ENCODE measurements at places on chromosomes 16 and 17.

DNA sequence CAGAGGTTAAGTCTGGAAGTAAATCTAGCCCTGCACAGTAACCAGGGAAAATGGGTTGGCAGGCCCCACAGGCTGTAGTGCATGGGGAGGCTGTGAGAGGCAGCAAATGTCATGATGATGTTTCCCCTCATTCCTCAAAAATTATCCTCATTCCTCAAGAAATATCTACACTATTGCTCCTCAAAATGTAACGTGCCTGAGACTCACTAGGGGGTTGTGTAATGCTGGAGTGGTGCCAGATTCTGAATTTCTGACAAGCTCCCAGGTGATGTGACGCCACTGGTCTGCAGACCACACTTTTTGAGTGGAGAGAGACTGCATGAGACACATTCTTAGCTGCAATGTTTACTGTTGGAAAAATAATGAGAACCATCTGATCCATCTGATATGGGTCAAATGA is 1.2 kb upstream of the MPP3 start:
- no peak for DNase-seq

GRCh38 chr17:69069226-69069750 is 8.6 kb upstream of the ABCA9 start:
- no peak for DNase-seq

GRCh38 chr17:65328567-65328966 is 191.4 kb downstream of the RGS9 start:
- DNase-seq = no peak

DNA sequence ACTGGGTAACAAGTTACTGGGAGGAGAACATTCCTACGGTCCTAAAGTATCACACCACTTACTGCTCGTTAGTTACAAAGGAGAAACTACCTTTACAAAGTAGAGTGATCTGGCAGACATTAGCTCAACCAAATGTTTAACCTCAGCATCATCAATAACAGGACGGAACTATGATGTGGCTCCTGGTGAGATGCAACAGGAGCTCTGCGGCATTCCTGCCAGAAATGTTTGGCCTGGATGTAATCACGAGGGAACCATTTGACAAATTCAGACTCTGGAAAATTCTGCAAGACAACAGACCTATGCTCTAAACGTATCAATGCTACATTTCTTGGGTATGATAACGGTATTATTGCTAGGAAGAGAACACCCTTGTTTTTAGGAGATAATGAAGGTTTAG is 80.4 kb downstream of the MRM3 start:
- no peak for DNase-seq

- peak; percentile 58 for DNase-seq
Measured at GRCh38 chr17:74972107-74972972, at the start of gene HID1. Gene HID1, minus strand, starts transcription at chr17:74972759. Its CDS starts 103 bp downstream, at chr17:74972656.

GRCh38 chr16:3022208-3022683 is 1.5 kb downstream of the HCFC1R1 start:
- peak; percentile 95 for DNase-seq

GRCh38 chr17:27802033-27802432 is 1.7 kb upstream of the NOS2 start:
- no peak for DNase-seq

GRCh38 chr17:31792007-31792585 is 66.9 kb downstream of the COPRS start:
- no peak for DNase-seq

- DNase-seq = no peak
Measured at GRCh38 chr16:29990883-29991570, 4.4 kb downstream of the HIRIP3 start.

GRCh38 chr17:27379888-27380533 is 76.2 kb upstream of the KSR1 start:
- no peak for DNase-seq

- DNase-seq = no peak
Measured at GRCh38 chr17:14818469-14818868, 446.7 kb downstream of the PMP22 start.

- no peak for DNase-seq
Measured at GRCh38 chr16:14961405-14962186, 13.2 kb upstream of the PDXDC1 start.

GRCh38 chr17:72332367-72332766 is 211.5 kb downstream of the SOX9 start:
- no peak for DNase-seq

DNA sequence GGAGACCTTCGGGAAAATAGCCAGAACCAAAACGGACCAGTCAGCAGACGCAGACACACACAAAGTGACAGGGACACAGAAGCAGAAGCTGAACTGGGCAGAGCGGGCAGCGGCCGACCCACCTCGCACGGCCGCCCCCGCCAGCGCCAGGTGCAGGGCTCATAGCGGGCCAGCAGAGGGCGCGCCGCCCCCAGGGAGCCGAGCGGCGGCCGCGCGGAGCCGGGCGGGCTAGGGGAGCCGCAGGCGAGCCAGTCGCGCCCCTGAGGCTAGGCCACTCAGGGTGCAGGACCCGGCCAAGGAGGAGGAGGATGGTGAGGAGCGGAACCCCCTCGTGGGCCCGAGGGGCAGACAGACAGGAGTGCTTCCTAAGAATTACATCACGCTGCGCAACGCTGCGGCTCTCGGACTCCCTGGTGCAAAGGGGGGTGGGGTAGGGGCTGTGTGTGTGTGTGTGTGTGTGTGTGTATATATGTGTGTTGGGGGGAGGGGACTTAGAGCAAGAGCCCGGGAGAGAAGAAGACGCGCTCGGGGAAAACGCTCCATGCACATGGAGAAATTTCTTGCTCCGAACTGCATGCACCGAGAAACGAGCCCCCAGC is 913 bp upstream of the NOG start:
- DNase-seq = no peak

DNA sequence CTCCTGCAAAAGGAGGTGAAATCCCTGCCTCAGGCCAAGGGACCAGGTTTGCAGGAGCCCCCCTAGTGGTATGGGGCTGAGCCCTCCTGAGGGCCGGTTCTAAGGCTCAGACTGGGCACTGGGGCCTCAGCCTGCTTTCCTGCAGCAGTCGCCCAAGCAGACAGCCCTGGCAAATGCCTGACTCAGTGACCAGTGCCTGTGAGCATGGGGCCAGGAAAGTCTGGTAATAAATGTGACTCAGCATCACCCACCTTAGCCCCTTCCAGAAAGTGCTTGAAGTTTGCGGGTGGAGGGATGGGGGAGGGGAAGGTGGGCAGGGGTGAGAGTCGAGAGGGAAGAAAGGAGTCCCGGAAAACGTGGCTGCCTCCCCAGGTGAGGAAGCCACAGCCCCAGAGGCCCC is 2.1 kb downstream of the MC1R start:
- no peak for DNase-seq

DNA sequence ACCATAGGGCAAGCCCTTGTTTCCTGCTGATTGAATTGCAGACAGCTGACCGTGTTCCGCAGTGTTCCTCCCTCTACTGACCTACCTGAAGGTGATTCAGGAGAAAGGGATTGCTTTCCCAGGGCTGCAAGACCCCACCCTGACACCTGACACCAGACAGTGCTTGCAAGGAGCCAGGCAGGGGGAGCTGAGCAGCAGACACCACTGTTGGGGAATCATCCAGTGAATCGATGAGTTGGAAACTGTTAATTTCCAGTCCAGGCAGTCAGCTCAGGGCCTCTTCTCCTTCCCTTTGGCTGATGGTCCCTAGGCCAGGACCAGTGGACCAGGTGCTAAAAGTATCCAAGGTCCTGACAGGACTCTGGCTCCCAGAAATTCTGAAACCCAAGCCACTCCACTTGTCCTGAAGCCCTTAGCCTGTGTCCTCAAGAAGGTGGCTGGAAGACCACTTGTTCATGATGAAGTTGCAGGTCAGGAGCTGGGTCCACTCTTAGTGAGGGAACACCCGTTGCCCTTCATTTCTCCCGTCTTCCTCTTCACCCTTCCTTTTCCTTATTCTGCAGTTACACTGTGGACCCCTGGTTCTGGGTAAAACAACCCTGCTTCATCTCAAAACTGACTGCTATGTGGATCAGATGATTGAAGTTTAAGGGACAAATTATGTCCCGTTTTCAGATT is 9.5 kb upstream of the UNK start:
- DNase-seq = no peak

GRCh38 chr16:20859699-20860098 is 40.5 kb downstream of the DCUN1D3 start:
- DNase-seq = no peak

DNA sequence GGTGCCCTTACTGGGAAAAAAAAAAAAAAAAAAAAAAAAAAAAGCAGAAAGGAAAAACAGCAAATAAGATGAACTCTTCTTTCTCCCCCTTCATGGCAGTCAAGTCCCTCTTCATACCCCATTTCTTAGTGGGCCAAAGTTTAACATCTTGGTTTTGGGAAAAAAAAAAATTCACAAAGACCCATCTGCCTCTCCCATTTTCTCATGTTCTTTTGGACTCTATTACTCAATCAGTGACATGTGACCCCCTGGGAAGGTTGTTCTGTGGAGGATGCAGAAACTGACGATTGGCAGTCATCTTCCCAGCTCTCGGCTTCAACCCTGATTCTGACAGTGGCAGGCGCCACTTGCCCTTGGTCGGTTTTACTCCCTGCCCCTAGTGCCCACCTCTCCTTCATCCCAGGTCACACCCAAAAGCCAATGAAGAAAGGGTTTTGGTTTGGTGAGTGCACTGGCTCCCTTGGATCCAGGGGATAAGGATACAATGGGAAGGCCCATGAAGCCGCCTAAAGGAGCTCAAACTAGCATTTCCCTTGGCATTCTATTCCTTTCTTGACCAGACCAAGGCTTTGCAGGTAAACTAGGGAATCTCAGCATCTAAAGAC is 60.7 kb upstream of the TBX2 start:
- no peak for DNase-seq

DNA sequence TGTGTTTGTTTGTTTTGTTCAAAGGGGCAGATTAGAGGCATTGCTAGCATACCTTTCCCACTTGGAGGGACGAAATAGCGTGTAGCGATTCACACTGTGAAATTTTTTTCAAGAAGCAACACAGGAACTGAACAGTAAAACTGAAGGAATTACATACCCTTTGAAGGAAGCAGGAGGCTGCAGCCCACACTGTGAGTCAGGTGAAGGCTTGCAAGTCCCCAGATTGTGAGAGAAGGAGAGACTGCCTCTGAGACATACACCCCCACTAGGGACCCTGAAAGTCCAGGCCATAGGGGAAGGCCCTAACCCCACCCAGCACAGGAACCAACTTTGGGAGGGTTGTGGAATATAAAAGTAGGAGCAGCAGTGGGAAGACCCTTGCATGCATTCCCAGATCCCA is 69.6 kb upstream of the HS3ST3A1 start:
- DNase-seq = no peak

- no peak for DNase-seq
Measured at GRCh38 chr17:6753546-6753945, 2.3 kb upstream of the XAF1 start.

- no peak for DNase-seq
Measured at GRCh38 chr16:84292011-84292410, 2.7 kb upstream of the WFDC1 start.

DNA sequence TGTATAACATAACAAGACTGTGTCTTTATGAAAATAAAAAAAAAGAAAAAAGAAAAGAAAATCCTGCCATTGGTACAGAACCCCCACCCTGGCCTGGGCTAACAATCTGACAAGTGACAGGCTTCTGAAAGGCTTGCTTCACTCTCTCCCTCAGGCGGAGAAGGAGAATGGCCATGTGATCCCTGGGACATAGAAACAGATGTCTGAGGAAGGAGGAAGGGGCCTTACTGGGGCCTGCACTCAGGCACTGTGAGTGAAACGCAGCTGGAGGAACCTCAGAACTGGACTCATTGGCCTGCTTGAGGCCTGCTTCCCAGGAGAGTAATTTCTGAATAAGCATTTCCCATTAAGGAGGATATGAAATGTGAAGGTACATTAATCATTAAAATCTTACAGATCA is 17.5 kb downstream of the MAP3K14 start:
- no peak for DNase-seq

All from RKO (cell line).